Right renal pelvis (tissue), 4 donors: ENCODE measurements at places on chromosomes 4 and X.

GRCh38 chr4:112800001-112800400 lies 163.1 kb downstream of the LARP7 start:
- DNase-seq, result no peak

GRCh38 chrX:153445856-153446635 lies at the start of gene TREX2:
Gene TREX2 (minus strand): TSS chrX:153446056. CDS start chrX:153445430, 626 bp downstream.
- no peak for DNase-seq

DNA sequence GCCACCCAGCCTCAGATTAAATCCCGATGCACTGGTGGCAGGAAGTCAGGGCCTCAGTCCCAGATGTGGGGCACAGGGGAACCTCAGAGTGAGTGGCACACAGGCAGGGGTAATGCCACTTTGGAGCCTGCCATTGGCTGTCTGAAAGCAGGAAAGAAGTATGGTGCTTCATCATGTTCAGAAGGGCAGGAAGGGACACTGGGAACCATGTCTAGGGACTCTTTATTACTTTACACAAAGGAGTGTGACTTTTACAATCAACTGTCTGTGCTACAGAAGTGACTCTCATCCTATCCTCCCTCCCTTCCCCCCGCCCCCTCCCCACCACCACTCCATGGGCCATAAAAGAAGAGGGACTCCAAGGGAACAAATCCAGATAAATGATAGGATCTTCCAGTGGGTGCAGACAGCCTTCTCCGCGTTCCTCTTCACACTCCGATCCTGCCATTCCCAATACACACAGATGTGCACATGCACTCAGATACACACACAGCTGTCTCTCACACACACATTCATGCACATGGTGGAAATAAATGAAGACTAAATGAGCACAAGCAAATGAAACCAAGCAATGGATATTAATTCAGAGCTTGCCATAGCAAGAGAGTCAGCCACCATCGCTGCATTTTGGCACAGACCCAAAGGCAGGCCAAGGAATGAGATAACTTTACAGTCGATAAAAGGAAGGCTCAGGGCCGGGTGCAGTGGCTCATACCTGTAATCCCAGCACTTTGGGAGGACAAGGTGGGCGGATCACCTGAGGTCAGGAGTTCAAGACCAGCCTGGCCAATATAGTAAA lies 2.5 kb upstream of the TMEM154 start:
- DNase-seq, result no peak

DNA sequence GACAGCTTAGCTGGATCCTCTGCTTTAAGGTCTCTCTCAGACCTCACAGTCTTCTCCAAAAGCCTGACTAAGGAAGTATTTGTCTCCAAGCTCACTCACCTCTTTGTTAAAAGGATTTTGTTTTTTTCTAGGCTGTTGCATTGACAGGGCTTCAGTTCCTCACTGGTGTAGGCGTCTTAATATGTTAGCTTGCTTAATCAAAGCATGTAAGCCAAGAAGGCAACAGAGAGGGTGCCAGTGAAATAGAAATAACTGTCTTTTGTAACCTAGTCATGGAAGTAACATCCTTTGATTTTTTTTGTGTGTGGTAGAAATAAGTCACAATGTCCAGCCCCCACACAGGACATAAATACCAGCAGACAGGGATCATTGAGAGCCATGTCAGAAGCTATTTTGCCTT lies 58.8 kb downstream of the FIP1L1 start:
- DNase-seq, result no peak

DNA sequence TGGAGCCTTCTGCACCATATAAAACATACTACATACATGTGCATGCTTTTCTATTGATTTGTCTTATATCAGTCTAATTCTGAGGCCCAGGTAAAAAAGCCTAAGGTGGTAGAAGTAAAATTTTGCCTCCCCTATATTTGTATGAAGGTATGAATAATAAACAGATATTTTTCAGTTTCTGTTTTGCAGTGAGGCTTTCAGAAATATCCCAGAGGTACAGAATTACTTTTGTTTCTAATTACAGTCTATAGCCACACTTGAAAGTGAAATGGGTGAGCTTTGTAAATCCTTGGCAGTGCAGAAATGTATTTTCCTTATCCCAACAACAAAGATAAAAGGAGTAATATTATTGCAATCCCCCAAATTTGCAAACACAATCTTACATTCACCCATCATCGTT lies 59.5 kb downstream of the DDX60 start:
- no peak for DNase-seq

DNA sequence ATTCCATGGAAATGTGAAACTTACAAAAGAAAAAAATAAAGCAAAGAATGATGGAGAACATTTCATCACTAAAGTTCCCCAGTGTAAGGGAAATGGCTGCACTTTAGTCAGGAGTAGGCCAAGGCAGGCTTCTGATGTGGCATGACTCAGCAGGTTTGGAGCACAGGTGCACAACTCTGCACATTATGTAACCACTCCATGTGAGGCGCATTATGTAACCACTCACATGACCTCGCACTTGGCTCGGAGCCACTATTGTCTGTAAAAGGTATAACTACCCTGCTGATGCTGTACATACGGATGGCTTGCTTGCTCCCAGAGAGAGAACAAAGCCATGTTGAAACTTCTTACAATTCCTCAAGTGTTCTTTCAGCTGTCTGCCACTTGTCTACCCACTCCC lies 727.6 kb downstream of the TRAM1L1 start:
- DNase-seq, result no peak

- no peak for DNase-seq
Observed at GRCh38 chr4:119028296-119028695, 107.3 kb upstream of the MYOZ2 start.

GRCh38 chr4:58214376-58214775 lies 1104.2 kb upstream of the IGFBP7 start:
- no peak for DNase-seq

DNA sequence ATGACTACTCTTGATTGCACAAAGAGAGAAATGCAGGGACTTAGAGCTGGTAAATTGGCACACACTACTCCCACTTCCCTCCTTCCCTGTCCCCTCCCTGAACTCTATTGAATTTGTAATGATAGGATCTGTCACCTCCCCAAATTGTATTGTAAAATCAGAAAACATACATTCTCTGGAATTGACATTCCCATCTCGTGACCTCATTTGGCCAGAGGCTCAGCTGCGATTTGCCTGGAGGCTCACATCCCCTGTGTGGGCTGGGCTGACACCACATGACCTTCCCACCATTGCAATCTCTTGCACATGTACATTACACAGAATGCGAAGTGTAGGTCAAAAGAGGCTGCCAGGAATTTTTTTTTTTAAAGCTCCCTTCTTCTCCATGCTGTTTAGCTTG lies 172.1 kb downstream of the MID1IP1 start:
- no peak for DNase-seq

DNA sequence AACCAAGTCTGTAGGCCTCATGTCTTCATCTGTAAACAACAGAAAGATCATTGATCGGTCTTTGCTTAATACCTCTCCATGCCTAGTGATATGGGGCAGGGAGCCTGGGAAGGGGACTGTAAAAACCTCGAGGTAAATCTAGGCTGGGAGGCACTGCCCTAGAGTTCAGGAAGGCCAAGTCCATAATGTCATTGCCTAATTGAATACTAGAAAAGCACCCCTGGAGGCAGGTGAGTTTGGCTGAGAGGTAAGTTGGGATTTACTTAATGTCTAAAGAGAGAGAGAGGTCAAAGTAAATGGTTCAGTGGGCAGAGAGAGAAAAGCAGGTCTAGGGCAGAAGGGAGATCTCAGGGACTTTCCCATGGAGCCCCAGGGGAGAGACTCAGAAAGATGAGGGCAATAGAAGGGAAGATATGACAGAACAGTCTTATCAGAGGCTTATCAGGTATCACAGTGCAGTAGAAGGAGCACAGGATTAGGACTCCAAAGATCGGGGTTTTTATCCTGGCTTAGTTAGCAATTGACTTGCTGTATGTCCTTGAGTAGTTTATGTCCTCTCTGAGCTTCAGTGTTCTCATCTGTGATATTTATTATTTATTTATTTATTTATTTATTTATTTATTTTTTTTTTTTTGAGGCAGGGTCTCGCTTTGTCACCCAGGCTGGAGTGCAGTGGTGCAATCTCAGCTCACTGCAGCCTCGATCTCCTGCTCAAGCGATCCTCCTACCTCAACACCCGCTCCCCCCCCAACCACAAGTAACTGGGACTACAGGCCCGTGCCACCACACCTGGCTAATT lies 85.2 kb downstream of the SLC16A2 start:
- no peak for DNase-seq

DNA sequence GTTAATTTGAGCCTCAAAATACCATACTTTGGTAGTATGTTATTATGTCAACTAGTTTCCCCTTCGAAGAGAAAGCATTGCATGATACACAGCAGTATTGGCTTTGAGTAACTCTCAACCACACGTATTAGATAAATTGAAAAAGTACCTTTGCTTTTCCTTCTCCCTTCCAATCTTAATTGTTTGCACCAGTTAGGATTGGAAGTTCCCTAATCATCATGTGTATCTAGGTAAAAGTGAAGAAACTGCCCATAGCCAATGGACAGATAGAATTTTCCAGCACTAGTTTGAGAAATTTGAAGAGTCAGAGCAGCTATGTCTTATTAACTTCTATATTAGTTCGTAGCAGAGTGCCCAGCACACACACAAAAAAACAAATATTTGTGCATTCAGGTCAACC lies 241.3 kb downstream of the COX7B2 start:
- no peak for DNase-seq

- DNase-seq, result no peak
Observed at GRCh38 chr4:41196633-41197332, 17.6 kb downstream of the APBB2 start.

DNA sequence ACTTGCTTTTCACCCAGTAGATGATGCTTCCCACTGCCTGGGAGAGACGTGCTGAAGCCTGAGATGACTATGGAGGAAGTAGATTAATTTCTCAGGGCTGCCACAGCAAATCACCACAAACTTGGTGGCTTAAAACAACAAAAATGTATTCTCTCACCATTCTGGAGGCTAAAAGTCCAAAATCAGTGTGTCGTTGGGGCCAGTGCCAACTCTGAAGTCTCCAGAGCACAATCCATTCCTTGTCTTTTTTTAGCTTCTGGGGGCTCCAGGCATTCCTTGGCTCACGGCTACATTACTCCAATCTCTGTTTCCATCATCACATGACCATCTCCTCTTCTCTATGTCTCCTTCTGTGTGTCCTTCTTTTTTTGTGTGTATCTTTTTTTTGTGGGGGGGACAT lies 105.8 kb upstream of the C1QTNF7 start:
- DNase-seq, result no peak

GRCh38 chrX:109922190-109922589 lies 80.7 kb upstream of the TMEM164 start:
- no peak for DNase-seq

- no peak for DNase-seq
Observed at GRCh38 chrX:50469206-50469605, 1.4 kb downstream of the DGKK start.

GRCh38 chr4:43163101-43163792 lies 270.7 kb downstream of the GRXCR1 start:
- DNase-seq, result no peak

GRCh38 chrX:31092970-31093638 lies 21.3 kb upstream of the FTHL17 start:
- DNase-seq, result no peak

GRCh38 chrX:153739754-153740486 lies 15.3 kb downstream of the ABCD1 start:
- no peak for DNase-seq

DNA sequence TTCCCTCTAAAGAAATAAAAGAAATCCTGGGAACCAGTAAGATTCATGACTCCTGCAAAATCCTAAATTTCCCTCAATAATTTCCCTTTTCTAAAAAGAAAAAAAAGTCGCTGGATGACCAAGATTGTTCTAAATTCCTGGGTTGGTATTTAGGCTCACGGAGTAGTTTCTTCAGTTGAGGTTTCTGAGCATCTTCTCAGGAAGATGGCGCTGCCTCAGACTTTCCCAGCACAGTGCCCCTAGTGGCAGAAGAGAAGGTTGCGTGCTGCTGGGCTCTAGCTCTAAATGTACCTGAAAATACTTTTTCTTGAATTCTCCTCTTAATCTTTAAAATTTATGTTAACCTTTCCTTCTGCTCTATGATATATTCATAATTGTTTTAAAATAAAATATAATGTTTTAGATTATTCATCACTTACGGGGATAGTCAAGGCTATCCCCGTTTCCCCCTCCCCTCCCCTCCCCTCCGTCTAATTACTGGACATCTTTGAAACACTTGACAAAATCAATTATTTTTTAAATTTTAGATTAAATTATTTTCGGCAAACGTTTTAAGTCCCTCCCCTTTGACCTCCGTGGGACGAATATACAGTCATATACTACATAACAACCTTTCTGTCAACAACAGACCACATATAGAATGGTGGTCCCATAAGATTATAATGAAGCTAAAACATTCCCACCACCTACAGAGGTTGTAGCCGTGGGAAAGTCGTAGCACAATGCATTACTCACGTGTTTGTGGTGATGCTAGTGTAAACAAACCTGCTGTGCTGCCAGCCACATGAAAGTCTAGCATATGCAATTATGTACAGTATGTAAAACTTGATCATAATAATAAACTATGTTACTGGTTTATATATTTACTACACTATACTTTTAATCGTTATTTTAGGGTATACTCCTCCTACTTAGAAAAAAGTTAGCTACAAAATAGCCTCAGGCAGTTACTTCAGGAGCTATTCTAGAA lies 41.0 kb upstream of the GATB start:
- no peak for DNase-seq

GRCh38 chr4:77167173-77167572 lies 10.2 kb downstream of the CCNG2 start:
- DNase-seq, result no peak

DNA sequence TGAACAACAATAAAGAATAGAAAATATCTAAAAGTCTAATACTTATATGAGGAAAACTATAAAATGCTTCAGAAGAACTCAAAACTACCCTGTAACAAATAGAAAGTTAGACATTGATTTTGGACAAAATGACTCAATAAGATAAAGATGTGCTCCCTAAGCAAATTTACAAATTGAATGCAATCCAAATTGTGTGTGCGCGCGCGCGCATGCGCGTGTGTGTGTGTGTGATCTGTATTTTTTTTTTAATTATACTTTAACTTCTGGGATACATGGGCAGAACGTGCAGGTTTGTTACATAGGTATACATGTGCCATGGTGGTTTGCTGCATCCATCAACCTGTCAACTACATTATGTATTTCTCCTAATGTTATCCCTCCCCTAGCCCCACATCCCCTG lies 320.8 kb upstream of the INTU start:
- DNase-seq, result no peak

DNA sequence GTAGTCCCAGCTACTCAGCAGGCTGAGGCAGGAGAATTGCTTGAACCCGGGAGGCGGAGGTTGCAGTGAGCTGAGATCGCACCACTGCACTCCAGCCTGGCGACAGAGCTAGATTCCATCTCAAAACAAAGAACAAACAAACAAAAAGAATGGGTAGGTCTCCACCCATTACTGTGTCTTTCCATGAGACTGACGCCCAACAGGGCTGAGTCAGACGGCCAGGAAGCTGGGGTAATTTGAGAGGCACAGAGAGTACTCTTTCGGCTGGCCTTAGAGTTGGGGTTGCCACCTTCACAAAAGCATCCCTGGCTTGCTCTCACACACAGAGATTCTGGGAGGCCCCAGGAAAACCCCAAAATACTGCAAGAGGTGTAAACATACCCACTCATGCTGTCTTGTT lies 72.0 kb upstream of the DHRSX start:
- no peak for DNase-seq
